ENCODE measurements at places on chromosomes 13 and 19.

- no peak for DNase-seq
These were observed 12.0 kb downstream of the FPR1 start for GRCh38 chr19:51739466-51740213.

- DNase-seq: no peak
These were observed 2.4 kb upstream of the HSH2D start for GRCh38 chr19:16141043-16141442.

DNA sequence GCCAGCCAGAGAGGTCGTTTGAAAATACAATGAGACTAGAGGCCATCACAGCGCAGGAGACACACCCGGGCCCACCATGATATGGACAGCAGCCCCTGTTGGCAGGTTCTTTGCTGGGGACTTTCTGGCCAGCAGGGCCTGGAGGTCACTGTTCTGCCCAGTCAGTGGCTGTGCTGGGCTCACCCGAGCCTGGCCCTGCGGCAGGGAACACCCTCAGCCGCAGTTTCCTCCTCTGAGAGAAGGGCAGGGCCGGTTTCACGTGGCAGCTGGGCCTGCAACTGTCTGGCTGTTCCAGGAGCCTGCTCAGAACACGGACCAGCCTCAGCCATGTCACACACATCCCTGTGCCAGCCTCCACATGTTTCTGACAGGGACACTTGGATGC is 39.4 kb downstream of the ADPRHL1 start:
- peak; percentile 28 for DNase-seq

DNA sequence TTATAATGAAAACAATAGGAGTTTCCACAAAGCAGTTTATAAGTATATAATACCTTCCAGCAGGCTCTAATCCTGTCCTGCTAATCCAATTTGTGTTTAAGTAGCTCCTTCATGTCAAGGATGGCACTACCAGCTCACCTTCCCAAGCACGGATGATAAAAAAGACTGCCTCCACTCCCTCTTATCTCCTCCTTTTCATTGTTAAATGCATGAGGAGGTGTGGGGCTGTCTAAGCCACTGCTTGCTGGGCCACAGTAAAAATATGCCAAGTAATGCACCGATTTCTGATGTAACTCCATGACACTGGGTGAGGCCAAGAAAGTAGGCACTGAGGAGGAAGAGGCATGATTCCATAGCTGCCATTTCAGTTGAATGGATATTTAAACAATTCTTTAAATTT is 193.1 kb downstream of the ZIC5 start:
- no peak for DNase-seq

GRCh38 chr19:5826531-5827341 is 12.8 kb downstream of the FUT6 start:
- no peak for DNase-seq

GRCh38 chr13:82010780-82011179 is 1669.9 kb upstream of the SPRY2 start:
- no peak for DNase-seq

DNA sequence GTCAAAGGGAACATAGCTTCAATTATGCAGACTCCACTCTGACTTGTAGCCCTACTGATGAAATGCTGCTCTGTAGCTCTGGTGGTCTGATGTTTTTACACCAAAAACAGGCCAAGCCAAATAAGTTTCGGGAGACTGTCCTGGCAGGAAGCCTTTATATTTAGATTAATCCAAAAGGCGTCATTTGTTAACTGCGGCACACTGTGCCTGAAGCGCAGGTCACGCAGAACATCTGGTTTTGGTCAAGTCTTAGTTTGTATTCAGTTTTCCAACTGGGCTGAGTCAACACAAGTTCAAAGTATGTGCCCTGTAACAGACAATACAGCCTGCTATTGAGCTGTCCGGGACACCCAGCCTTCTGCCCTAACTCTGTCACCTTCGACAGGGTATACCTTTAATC is 154.6 kb upstream of the IPO5 start:
- DNase-seq: no peak

DNA sequence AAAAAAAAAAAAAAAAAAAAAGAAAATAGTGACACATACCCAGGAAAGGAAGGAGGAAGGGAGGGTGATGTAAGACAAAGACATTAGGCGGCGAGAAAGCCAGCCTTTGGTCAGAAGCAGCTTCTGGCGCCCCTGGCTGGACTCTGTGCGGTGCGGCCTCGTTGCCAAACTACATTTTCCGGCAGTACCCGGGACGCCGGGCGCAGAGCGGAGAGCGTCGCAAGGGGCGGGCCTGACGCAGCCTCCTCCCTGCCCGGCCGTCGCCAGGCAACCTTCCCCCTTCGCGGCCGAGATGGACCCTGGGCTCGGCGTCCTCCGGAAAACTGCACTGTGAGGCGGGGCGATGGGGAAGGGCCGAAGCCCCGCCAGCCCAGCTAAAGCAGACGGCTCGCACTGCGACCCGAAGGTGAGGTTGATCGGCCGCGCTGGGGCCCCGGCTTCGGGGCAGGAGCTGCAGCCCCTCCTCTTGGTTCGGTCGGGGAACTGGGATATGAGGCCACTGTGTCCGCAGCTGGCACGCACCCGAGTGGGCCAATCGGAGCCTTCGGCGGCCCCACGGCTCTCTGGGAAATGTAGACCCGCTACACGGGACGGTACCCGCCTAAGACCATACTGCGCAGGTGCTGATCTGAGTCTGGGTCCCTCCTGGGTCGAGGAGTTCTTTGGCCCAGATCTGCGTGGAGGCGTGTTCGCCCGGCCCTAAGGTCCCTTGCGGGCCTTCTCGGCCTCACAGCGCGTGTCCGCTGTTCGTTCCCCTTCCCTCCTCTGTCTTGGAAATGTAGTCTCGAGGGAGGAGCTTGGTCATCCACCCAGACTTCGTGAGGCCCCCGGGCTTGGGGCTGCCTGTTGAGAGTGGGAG is 2.3 kb upstream of the MZF1 start:
- DNase-seq: peak; percentile 71

- DNase-seq: no peak
These were observed 29.1 kb downstream of the PLPP2 start for GRCh38 chr19:262125-262524.

DNA sequence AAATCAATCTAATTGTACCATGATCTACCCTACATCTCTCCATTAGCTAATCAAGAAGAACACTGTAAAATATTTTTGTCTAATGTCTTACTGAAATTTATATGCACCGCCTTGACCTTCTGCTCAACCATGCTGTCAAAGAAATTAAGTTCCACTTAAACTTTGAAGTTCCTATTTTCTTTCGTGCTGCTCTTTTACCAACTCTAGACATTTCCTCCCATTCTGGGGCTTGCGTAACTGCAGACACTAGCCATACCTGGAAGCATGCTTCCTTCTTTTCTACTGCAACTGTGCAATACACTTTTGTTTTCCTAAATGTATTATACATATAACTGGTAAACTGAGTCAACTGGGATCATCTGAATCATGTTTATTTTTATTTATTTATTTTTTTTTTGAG is 8.5 kb upstream of the UBE2L5 start:
- no peak for DNase-seq

Data from thoracic aorta (tissue), 2 donors.